NT2/D1 (cell line): ENCODE measurements at places on chromosomes 11 and 22.

- no peak for DNase-seq
Measured at GRCh38 chr22:47324435-47324990, 562.1 kb downstream of the TBC1D22A start.

- no peak for DNase-seq
Measured at GRCh38 chr22:19687561-19688300, 26.6 kb upstream of the SEPTIN5 start.

- no peak for DNase-seq
Measured at GRCh38 chr11:60133917-60134316, 45.5 kb downstream of the MS4A2 start.

- no peak for DNase-seq
Measured at GRCh38 chr22:44313385-44314006, 745 bp upstream of the SHISAL1 start.

DNA sequence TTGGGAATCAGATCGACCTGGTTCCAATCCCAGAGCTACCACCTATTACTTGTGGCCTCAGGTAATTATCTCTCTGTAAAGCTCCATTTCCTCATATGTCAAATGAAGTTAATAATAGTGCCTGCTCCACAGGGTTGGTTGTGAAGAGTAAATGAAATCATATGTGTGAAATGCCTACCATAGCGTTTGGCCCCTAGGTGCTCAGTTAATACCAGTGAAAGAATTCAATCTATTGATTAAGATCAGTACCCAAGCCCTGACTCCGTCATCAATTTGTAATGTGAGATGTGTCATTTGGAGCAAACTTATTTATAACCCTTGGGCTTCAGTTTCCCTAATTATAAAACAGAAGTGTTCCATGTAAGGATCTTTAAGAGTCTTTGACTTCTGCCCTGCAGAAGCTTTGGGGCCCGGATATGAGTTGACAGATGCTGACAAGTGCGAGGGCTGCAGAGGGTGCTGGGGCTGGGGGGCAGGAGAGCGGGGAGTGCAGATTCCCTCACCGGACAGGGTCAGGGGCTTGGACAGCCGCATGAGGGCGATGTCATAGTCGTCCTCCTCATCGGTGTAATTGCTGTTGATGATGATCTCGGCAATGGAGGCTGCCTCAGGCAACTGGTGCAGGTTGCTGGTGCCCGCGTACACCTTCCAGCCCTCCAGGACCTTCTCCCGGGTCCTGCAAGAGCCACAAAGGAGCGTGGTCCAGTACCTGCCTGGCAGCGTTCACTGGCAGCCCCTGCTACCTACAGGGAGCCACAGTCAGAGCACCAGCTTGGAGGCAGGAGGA, 20.9 kb downstream of the TMPRSS13 start:
- no peak for DNase-seq

DNA sequence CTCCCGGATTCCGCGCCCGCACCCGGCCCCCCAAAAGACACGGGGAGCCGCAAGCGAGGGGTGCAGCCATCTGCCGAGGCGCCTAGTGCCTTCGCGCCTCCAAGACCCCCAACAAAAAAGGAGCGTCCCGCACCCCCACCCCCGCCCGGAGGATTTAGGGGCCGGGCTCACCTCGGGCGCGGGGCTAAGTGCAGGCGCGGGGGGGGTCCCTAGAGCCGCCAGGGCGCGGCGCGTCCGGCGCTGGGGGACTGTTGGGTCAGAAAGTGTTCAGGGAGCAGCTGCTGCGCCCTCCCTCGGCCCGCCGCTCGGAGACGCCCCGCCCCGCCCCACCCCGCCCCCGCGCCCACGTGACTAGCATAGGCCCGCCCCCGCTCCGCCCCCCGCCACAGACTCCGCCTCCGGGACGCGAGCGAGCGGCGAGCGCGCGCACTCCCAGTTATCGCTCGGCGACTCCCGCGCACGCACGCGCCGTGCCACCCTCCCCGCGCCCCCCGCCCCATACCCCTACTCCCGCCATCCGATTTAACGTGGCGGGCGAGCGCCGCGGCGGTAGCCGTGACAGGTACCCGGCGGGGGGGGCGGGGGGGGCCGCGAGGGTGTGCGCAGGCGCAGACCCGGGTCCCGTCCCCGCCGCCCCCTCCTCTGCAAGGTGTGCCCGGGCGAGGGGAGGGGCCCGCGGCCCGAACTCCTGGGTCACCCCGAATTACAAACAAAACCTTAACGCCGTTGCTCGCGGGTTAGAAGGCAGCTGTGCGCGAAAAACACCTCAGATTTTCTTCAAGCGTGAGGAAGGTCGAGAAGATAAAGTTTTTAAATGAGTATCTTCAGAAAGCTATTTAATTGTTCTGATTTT, 56.2 kb downstream of the KCNJ4 start:
- peak; percentile 50 for DNase-seq

GRCh38 chr11:119679346-119679745, 49.7 kb downstream of the NECTIN1 start:
- no peak for DNase-seq

DNA sequence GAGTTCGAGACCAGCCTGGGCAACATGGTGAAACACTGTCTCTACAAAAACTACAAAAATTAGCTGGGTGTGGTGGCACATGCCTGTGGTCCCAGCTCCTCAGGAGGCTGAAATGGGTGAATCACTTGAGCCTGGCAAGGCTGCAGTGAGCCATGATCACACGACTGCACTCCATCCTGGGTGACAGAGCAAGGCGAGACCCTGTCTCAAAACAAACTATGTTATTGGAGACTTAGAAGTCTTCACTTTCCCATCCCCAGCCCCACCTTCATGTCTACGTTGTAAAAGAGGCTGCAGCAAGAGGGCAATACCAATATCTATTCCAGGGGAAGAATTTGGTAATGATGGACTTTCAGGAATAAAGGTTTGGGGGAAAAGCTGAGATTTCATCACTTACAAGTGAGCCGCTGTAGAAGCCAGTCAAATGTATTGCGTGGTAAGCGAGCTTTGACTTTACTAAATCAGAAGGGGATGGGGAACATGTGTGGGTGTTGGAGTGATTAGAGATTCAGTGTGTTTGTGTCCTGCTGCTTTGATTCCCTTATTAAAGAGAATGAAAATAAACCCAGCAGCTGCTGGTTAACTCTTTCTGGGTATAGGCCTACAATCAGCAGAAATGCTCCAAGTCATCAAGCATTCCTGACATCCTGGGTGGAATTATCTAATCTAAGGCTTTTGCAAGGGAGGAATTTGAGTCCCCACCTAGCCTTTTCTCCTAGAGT, 53.7 kb downstream of the UBASH3B start:
- DNase-seq: no peak

GRCh38 chr22:25563761-25564319, 635 bp upstream of the GRK3 start:
- DNase-seq: no peak

DNA sequence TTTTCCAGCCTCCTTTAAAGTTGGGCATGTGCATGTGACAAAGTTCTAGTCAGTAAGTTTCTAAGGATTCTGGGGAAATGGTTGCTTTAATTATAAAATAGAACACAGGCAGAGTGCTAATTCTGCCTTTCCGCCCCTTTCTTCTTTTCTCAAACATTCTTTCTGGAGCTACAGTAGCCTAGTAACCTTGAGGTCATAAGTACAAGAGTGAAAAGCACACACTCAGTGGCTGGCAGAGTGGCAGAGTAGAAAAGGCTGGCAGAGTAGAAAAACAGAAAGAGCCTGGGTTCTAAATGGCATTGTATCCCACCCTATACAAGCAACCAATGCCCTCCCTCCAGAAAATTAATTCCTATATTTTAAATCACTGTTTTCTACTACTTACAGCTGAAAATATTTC, 51.2 kb downstream of the PAK1 start:
- no peak for DNase-seq

DNA sequence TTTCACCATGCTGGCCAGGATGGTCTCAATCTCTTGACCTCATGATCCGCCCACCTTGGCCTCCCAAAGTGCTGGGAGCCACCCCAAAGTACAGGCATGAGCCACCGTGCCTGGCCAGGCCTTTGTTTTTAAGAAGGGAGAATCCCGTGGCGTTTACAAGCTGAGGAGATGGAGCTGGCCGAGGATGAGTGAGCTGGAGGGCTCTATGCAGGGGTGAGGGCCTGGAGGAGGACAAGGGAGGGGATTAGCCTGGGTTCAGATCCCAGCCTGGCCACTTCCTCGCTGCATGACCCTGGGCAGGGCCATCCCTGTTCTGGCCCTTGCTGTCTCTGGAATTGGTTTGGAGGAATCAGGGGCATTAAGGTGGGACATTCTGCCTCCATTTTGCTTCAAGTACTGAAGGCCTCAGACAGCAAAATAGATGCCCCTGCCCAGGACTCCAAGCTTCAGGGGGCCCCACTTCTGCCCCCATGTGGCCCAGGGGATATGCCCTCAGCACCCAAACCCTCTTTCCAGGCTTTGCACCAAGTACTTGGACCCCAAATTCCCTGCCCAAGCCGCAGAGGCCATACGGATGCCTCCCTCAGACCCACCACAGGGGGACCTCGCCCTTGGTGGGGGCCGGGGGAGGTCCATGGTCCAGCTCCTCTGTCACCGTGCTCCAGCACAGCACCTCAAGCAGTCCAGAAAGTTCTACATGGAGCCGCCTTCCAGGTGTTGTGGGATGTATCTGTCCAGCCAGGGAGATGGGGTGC, 12.1 kb upstream of the LRP5 start:
- no peak for DNase-seq

DNA sequence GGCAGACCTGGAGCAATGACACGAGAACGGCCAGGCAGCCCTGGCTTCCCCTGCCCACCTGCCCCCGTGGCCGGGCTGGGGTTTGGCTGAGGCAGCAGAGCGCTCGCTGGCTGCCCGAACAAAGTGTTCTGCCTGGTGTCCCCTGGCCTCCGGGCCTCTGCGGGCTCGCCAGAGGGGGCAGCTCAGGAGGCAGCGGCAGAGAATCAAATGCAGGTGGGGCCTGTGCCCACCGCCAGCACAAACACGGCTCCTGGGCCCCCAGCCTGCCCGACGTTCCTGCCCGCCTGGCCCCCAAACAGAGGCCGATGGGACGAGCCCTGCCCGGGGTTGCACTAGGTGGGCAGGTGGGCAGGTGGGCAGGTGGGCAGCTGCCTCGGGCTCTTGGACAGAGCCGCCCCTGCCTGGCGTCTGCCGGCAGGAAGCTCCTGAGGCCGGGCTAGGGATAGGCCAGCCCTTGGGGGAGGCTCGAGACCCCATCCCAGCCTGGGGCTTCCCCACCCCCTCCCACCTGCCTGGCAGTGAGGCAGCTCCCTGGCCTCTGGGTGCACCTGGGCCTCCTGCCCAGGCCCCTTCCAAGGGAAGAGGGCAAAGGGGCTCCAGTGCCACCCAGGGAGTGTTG, 46.8 kb downstream of the CDKN1C start:
- DNase-seq: no peak

GRCh38 chr11:62401356-62401755, 17.5 kb upstream of the SCGB1A1 start:
- no peak for DNase-seq

GRCh38 chr11:111707039-111707690, 59.0 kb downstream of the PPP2R1B start:
- DNase-seq: no peak

GRCh38 chr11:34037016-34037415, 14.5 kb upstream of the CAPRIN1 start:
- DNase-seq: no peak

DNA sequence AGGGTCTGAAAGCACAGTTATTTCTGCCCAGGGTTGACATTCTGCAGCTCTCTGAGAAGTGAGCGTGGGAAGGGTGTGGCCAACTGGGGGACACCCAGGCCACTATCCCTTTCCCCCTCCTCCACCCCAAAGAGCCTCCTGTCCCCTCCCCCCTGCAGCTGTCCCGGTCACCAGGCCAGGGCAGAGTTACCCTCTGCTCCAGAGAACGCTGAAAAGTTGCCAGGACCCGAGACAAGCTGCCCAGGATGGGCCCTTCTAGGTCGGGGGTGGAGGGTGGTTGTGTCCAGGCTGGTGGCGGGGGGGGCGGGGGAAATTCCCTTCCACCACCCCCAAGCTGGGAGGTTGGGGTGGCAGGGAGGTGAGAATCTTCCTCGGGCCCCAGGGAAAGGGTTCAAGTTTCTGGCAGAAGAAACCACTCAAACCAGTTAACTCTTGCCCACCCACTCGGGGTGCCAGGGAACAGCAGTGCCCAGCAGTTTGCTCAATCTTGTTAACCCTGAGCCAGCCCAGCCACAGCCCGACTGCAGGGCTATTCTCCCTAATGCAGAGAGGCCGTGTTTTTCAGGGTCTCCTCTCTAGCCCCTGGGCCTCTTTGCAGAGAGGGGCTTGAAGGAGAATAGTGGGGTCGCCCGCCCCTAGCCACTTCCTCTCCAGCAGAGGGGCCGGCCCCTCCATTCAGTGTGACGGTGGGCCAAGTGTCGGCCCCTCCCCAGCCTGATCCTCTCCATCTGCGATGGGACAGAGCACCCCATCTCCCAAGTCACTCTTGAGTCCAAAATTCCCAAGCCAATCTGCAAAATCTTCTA, 697 bp downstream of the LGALS1 start:
- no peak for DNase-seq

DNA sequence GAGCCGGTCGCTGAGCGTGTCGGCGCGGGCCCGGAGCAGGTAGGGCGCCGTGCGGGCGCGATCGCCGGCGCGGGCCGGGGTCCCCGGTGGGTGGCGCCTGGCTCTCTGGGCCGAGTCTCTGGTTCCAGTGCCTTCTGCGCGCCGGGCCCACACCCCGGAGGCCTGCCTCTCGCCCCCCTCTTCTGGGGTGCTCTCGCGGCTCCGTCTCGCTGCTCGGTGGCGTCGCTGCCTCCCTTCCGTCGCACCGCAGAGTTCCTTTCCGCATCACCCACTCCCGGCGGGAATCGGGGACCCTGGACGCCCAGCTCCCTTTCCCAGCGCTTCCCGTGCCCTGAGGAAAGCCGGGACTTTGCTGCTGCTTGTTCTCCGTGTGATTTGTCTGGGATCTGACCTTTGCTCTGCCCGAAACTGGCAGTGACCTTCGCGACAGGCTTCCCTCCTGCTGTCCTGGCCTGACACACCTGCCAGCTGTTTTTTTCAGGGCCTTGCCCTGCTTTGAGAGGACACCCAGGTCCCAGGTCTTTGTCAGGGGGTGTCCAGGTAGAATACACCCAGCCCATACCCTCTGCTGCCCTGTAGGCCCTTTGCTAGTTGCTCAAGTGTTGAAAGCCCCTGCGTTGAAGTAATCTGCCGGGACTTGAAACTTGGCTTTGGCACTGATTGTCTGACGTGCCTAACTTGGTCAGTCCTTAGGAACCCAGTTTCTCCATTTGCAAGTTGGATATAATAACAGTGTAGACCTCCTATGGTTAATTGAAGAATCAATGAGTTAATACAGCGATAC, 711 bp downstream of the FDX1 start:
- no peak for DNase-seq
